ENCODE measurements at places on chromosomes 7 and 10.
A peak's percentile ranks its signal among the peaks of the same experiment; 100 is the strongest.

DNA sequence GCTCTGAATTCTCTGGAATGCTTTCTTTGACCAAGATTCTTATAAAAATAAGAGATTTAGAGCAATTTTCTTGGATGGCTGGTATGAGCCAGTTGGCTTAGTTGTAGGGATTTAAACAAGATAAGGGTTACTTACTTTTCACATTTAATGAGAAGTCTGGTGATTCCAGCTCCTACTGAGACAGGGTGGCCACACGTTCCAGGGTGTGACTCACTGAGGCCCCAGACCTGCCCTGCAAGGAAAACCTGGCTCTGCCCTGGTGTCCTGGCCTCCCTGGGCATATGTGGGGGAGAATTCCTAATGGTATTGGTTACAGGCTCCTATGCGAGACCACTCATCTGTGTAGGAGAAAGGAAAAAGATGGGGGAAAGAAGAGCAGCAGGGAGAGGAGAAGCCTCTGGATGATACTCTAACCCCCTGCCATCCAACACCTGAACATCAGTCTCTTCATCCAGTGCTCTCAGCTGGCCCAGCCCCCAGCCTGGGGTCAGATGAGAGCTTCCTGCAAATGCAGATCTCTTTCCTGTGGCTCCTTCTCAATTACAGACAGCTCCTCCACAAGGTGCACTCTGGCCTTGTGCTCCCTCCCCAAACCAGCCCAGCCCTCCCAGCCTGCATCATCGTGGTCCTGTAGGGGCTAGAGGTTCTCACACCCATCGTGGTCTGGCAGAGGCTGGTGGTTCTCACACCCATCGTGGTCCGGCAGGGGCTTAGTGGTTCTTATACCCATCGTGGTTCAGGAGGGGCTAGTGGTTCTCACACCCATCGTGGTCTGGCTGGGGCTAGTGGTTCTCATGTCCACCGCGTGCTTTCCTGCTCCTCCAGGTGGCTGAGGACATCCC, 139.9 kb downstream of the EGFR start:
- no peak for DNase-seq

- peak; percentile 68 for DNase-seq
These were observed 90.3 kb downstream of the MICALL2 start for GRCh38 chr7:1368682-1369571.

DNA sequence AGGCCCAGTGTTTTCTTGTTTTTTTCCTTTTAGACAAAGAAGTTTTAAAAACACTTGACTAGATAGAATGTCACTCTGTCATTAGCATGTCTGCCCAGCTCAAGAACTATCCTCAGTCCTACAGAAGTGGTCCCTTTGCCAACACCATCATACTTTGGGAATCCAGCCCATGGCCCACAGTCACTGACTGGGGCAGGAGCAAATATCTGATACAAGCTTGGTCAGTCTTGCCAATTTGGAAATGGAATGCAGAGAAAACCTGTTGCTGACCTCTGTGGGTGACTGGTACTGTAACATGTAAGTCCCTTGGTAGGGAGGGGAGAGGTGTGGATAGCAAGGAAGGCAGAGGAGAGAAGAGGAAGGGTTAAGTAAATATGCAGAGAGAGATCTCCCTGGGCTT, 47.8 kb downstream of the IPMK start:
- DNase-seq: no peak

- DNase-seq: no peak
These were observed 17.3 kb upstream of the SAMD9L start for GRCh38 chr7:93165447-93165846.

DNA sequence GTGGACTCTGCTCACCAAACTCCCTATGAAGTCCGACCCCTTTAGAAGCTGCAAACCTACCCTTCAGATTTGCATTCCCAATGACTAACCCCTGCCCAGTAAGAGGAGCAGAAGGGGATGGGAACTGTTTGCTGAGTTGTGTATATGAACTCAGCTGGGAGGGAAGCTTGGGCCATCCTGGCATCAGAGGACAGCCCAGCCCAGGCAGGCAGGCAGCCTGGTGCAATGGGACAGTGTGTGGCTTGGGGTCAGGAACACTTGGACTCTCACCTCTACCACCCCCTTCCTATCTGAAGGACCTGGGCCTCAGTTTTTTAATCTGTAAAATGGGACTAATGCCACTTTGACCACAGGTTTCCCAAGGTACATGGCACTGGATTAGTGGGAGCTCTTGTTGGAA, 147.4 kb upstream of the GPR26 start:
- DNase-seq: no peak

DNA sequence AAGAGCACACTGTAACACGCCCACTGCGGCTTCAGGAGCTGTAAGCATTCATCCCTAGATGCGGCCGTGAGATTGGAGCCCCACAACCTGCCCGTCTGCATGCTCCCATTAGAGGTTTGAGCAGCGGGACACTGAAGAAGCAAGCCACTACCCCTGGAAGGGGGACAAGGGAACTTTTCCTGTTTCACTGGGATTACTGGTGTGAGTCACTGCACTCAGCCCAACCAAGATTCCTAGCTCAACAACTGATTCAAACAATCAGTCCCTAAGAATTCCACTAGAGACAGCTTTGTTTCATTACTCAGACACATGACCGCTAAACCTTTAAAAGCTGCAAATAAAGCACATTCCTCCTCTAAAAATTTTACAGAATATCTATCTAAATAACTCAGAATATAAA, 69.8 kb downstream of the ORC5 start:
- no peak for DNase-seq

DNA sequence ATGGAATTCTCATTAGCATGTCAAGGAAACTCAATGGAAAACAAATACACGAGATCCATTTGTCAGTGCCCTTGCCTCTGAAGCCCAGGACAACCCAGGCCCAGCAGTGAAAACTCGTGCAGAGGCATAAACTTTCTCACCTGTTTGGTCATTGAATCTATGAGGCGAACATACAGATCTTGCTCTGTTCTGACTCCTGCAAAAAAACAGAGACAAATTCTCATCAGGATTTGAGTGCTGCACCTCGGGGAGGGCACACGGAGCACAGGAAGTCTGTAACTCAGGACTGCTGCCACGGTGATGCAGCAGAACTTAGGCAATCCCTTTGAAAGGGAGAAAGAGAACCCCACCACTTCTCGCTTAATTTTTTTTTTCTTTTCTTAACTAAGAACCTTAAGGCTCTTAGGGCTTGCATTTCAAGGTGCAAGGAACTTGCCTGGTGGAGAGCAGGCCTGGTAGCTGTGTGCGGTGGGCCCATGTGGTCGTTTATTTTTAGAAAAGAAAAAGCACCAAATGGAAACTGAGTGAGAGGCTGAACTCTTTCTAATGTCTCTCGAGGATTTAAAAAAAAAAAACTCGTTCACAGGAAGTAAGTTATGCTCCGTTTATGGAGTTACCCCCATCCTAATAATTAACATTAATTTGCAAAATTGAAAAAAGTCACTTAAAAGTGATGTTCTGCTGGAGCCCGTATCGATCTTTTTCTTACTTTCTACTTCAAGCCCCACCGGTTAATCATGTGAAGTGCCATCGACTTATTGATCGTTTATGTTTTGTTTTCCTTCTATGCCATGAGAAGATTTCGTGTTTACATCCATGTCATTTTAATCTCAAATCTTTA, 1.8 kb downstream of the EBF3 start:
- no peak for DNase-seq

DNA sequence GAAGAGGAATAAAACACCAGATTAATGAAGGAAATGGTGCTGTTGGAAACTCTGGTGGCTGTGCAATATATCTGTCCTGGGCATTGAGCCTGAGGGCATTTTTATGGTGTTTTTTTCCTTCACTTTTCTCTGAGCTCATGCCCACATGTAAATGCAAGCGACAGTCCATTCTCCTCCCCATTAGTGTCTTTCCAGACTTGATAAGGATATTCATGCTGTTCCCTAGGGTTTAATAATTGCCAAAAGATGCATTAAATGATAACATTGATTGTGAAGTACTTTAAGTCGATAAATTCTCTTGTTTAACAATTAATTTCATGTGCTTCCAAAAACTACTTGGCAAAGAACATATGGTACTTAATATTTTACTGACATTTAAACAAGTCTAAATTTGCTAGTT, 384.7 kb downstream of the MDFIC start:
- no peak for DNase-seq

DNA sequence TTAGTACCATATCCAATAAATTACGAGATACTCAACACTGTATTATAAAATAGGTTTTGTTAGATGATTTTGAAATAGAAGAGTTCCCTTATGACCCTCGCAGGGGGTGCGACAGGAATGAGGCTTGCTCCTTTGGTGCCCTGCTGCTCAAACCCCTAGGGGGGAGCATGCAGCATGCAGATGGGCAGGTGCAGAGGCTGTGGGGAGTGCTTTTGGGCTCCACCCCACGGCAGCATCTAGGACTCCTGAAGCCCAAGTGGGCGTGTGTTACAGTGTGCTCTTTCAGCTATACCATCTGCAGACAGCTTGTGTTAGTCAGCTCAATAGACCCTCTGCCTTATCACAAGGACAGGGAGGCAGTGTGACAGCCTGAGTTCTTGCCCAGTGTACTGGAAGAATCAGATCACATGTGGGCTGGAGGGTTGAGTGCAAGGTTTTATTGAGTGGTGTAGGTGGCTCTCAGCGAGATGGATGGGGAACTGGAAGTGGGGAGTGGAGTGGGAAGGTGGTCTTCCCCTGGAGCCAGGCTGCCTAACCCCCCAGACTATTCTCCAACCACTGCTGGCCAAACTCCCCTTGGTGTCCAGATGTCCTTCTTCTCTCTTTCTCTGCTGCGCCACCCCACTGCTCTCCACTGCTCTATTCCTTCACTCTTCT, 3.1 kb upstream of the MRC1 start:
- DNase-seq: peak; percentile 40

DNA sequence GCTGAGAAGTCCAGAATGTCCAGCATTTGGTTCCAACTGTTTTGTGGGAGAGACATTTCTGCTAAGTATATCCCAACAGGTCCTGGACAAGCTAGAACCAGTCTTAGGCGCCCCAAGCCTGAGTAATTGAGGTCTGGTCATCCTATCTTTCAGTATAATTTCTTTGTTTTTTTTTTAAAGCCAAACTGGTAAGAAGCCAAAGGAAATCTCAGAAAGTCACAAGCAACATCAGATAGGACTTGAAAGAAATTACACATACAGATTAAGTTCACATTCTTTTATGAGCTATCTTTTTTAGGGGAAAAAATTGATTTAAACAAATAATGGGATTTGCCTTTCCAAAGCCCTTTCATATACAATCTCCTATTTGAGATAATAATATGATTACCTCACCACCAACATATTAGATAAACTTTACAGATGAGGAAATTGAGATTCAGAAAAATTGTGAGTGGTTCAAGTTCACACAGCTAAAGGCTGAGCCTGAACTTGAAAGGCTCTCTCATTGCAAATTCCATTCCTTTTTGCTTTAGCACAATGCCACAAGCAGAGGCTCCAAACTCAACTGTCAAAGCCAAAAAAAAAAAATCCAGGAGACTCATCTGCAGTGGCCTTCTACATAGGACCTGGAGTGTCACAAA, 15.0 kb downstream of the PDLIM1 start:
- DNase-seq: no peak

DNA sequence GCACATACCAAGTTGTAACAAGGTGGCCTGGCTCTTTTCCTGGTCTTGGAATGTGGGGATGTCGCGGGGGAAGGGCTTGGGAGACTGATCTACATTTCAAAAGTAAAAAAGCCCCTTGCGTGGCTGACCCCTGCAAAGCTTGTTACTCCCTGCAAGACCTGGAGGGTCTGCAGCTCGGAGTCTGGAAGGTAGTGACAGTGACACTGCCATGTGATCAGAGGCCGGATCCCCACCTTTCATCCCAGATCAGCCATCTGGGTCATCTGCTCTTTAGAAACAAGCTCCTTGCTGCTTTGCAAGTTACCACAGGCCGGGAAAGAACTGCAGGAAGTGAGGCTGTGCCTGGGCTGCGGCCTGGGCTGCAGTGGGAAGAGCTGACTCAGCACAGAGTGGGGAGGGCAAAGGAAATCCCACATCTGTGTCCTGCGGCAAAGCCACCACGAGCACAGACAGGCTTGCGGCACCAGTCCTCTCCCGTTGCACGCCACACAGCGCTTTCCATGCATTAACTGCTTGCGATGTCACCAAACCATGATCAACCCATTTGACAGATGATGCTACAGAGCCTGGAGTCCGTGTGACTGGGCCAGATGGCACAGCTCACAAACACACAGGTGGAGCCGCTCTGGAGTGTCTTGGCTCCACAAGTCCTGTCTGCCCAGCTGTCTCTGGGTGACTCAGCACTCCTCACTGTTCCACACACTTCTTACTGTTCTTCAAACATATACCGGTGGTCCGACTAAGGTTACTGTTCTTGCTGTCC, 97.7 kb downstream of the SH3PXD2A start:
- DNase-seq: peak; percentile 84

DNA sequence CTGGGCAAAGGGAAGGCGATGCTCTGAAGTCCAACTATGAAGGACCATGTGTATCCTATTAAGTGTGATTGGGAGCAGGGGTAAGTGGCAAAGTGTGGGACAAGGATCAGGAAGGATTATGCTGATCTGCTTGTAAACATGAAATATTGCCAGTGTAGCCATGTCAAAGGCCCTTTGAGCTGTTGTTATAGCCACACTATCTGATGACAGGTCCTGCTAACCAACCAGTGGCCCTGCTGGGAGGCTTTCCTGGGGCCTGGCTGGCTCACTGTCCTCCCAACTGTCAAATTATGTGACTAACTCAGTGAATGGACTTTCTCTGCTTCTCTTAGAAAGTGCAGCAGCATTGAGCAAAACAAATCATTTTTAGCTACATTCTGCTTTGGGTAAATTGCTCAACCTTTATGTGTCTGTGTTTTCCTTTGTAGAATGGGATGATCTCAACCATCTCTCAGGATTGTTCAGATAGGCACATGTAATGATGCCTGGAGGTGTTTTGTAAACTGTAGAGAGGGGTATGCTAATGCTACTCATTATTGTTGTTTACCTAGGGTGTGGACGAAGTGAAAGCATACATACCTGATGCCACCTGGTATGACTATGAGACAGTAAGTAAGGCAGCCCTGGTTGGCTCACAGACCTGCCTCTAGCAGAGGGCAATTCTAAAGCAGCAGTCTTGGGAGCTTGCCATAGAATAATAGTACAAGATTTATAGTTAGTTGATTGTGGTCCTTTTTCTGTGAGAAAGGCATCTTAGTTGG, 47.4 kb downstream of the MGAM2 start:
- no peak for DNase-seq

DNA sequence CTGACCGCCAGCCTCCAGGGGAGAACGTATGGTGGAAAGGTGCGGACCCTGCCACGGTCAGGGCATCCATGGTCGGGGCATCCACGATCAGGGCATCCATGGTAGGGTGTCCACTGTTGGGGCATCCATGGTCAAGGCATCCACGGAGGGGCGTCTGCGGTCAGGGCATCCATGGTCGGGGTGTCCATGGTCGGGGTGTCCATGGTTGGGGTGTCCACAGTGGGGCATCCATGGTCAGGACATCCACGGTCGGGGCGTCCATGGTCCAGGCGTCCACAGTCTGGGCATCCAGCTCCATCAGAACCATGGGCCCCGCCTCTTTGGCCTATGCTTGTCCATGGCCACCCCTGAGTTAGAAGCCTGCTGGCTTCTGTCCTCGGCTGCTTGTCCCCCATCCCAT, 148.1 kb downstream of the ADARB2 start:
- no peak for DNase-seq

GRCh38 chr7:51430480-51431086, 114.0 kb upstream of the COBL start:
- peak; percentile 68 for DNase-seq

- DNase-seq: no peak
These were observed 105.0 kb downstream of the EPC1 start for GRCh38 chr10:32241946-32242345.

- DNase-seq: no peak
These were observed 258.8 kb downstream of the PHF14 start for GRCh38 chr7:11232462-11232861.

All from stimulated activated CD8-positive, alpha-beta memory T cell treated with anti-CD3 and anti-CD28 coated beads, Interleukin-4, amount 100 ng/mL, for 48 hours (primary cell).